A673 (cell line): ENCODE measurements at places on chromosomes 6 and 20. TPM values are rescaled to one million over a fixed set of nuclear protein-coding genes. Genes with fewer than 3 reads are reported as not detected.

Gene PPIL1
- total RNA-seq: 67.7 and 72.0 TPM in 2 replicates

Gene SLC32A1
- not detected in 2 replicates for total RNA-seq

Gene WFDC12
- not detected in 2 replicates for total RNA-seq

Gene ID1
- total RNA-seq: 24.6 and 39.3 TPM in 2 replicates

Gene MUCL3
- total RNA-seq: not detected in 2 replicates

Gene ACOT13
- 31.2 and 40.8 TPM in 2 replicates for total RNA-seq

Gene SEMG1
- total RNA-seq: 2.1 and 5.5 TPM in 2 replicates

Gene FAXC
- total RNA-seq: 6.2 and 7.8 TPM in 2 replicates

Gene B3GAT2
- total RNA-seq: not detected in 2 replicates

Gene TMEM217
- 0.37 TPM in 1 of 2 replicates, not detected in the other for total RNA-seq

Gene BNIP5
- total RNA-seq: not detected in 2 replicates

Gene BEND6
- 3.8 and 5.3 TPM in 2 replicates for total RNA-seq

Gene ISM1
- total RNA-seq: 0.11 TPM in 1 of 2 replicates, not detected in the other

Gene TRDN
- 3.8 and 4.4 TPM in 2 replicates for total RNA-seq

Gene IL17F
- not detected in 2 replicates for total RNA-seq

Gene ARMH2
- total RNA-seq: not detected in 2 replicates

Gene DSTN
- 148 and 159 TPM in 2 replicates for total RNA-seq

Gene PEX3
- 15.5 and 19.0 TPM in 2 replicates for total RNA-seq

Gene SLC22A7
- total RNA-seq: not detected in 2 replicates

Gene TEAD3
- 10.3 and 17.0 TPM in 2 replicates for total RNA-seq
